T-helper 22 cell (primary cell): ENCODE measurements at places on chromosomes 12 and 14.

DNA sequence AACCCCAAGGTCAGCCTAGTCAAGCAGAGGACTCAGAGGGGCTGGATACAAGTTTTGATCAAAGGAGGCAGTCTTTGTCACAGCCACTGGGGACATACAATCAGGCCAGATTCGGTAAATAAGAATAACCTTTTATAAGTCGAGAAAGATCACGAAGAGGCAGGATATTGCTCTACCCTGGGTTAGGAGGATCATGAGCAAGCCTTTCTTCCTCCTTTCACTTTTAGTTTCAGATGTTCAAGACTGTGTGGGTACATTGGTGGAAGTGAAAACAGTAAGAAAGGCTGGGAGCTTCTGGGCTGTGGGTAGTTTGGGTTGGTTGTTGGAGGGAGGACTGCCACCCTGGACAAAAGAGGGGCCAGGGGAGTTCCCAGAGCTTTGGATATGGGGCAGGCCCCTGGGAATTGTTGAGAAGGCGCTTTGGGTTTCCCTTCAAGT, 127.7 kb downstream of the SNAPC1 start:
- DNase-seq, result no peak

GRCh38 chr14:80475074-80475473, 263.8 kb upstream of the DIO2 start:
- DNase-seq, result no peak

DNA sequence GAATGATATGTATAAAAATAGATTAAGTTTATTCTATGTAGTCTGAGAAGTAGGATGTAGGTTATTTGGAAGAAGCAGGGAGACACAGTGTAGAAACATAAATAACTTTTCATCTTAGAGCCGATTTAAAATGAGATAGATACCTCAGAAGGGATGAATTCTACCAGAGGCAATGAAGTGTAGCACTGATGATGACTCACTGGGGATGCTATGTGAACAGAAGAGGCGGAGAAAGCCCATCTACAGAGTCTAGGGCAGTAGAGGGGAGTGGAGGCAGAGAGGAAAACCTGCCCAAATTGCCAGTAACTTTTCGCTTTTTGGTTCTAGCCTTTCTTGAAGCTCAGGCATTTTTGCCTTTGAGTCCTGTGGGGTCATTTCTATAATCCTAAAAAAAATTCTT, 451.8 kb downstream of the ATP23 start:
- DNase-seq, result no peak

DNA sequence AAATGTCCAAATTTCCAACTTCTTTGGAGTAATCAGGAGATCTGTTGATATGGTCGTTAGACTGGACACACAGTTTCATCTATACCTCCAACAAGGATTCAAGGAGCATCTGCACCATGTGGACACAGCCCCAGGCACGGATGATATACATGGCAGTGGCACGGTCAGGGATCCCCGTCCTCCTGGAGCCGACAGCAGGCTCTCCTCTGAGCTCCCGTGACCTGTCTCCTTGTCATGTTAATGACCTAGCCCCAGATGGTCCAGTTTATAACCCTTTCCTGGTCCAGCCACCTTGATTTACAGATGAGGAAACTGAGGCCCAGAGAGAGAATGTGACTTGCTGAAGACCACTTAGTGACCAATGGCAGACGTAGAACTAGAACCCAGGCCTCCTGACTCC, 16.5 kb upstream of the SERPINA4 start:
- DNase-seq, result no peak

- DNase-seq, result no peak
Measured at GRCh38 chr12:97642911-97643310, 180.3 kb downstream of the RMST start.

DNA sequence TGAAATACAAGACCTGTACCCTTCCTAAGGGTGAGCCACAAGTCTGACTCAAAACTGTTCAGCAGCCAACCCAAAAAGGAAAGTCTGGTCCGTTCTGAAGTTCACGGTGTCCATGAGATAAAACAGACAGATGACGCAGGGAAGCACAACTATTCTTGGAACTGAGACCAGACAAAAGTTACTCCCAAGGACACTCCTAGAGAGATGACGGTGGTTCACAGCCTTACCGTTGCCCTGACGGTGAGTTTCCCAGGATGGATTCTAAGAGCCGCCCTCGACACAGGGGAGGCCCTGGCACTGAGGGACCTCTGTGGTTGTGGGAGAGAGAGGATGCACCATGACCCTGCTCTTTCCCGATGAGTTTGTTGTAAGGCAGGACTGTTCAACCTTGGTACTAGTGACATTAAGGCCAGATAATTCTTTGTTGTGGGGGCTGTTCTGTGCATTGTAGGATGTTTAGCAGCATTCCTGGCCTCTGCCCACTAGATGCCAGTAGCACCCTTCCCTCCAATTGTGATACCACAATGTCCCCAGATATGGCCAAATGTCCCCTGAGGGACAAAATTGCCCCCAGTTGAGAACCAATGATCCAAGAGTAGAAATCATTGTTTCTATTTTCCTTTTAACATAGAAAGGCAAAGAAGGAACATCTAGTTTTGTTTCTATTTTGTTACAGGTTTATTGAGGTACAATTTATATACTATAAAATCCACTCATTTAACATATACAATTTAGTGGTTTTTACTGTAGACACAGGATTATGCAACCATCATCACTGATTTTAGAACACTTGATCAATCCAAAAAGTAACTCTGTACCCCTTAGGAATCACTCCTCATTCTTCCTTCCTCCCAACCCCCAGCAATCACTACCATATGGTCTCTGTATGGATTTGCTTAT, 23.0 kb downstream of the OR10P1 start:
- DNase-seq, result no peak

- no peak for DNase-seq
Measured at GRCh38 chr14:34164162-34164864, 213.4 kb upstream of the EGLN3 start.

- DNase-seq, result no peak
Measured at GRCh38 chr12:124551268-124552144, 15.9 kb downstream of the NCOR2 start.

DNA sequence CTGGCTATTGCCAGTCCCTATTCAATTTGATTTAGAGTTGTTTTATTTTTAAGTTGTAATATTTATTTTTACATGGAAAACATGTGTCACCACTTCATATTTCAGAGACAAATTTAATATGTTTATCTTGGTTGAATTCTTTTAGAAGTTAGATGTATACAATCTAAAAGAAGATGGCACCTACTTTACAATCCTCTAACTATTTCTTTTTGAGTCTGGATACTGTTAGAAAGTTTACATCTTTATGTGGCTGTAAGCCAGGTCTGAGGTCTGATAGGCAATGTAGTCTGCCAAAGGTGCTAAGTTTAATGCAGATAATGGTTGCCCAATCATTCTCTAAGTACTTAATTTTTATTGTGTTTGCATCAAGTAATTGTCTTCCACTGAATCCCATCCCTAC, 7.2 kb upstream of the LMO3 start:
- DNase-seq, result no peak

- DNase-seq, result no peak
Measured at GRCh38 chr14:101509730-101510371, 51.4 kb upstream of the DIO3 start.

- DNase-seq, result no peak
Measured at GRCh38 chr14:30771595-30771994, 102.8 kb upstream of the COCH start.

GRCh38 chr12:86193931-86194330, 62.3 kb downstream of the MGAT4C start:
- no peak for DNase-seq

GRCh38 chr12:129103231-129103630, 250.0 kb downstream of the GLT1D1 start:
- DNase-seq, result no peak

DNA sequence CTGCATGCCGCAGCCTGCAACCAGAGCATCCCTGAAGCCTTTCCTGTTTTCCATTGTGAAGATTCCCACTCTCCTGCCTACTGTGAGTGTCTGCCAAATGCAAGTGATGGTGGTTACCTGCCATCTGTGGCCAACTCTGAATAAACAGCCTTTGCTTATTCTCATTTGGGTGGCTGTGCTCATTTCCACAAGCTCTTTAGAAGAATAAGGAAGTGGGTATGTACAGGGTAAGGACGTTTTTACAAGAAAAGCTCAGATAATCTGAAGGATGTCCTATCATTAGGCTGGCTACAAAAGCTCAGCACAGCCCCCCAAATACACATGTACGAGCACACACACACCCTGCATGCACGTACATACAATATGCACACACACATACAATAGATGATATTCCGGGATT, 7.3 kb upstream of the RNASE1 start:
- DNase-seq, result no peak

DNA sequence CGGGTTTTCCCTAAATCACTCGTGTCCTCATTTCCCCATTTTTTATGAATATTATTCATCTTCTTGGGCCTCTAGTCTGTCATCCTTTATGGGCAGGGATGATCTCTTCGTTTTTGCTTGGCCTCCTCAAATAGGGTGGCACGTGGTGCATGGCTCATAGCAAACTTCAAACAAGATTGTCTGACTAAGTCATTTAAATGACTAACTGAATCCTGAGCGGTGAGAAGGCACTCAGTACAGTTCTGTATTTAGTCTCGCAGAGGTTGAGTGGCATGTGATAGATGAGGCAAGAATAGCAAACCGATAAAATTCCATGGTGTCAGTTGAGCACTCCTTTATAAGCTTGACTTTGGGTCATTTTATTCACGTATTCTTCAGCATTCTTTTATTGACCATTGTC, 5.7 kb upstream of the JDP2 start:
- DNase-seq, result no peak

DNA sequence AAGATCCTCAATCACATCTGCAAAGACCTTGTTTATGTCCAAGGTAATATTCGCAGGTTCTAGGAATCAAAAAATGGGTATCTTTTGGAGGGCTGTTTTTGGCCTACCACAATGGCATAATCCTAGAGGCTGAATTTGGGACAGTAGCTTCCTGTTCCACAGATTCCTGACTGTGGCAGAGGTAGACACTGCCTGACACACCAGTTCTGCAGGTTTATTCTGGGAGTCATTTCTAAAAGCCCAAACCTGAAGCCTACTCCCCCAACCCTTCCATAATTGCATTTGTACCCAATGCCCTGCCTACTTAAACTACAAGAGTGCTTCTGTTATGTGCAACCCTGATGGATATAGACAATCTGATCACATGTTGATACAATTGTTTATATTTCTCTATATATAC, 378.9 kb downstream of the PCNX1 start:
- no peak for DNase-seq

- DNase-seq, result no peak
Measured at GRCh38 chr14:61154641-61155040, 126.5 kb downstream of the TMEM30B start.

DNA sequence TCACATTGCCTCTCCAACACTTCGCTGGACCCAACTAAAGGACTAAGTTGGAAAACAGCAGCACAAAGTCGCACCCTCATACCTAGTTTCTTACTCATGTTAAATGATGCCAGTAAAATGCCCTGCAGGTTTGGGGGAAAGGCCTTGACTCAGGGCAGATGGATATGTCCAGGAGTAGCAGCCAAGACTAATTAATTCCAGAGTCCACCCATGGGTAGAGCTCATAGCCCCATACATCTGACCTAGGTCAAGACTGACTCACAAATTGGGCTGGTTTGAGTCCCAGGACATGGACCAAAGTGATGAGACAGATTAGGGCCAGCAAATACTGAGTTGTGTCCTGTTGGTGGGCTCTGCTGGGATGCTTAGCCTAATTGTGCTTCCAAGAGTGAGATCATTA, 224.0 kb upstream of the BTG1 start:
- DNase-seq, result no peak

DNA sequence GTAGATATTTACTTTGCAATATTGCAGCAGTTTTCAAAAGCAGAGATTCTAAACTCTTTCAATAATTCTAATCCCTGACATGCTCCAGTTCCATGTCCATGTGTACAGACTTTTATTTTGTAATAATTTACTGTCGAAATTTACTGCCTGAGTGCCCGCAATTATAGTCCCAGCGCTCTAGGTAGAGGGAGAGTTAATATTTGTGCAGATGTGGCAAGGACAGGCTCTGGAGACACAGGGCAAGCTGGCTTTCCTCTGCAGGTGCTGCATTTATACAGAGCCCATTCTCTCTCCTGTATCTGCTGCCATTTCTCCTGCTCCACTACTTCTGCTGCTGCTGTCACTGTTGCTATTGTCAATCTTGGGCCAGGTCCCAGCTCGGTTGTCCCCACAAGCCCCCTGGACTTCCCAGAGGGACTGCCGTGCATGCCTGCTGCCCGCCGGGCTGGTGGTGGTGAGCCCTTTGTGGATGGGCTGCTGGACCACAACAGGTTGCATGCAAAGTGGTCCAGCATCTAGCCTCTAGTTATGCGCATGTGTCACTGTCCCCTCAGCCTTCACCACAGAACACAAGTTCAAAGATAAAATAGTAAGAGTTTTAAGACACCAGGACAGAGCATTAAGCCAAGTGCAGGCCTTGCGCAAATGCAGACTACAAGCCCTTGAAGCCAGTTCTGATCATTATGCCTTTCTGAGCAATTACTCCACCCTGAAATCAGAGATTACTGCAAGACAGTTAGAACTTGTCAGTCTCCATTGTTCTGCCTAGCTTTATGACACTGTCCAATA, 40.8 kb upstream of the CSRP2 start:
- no peak for DNase-seq

DNA sequence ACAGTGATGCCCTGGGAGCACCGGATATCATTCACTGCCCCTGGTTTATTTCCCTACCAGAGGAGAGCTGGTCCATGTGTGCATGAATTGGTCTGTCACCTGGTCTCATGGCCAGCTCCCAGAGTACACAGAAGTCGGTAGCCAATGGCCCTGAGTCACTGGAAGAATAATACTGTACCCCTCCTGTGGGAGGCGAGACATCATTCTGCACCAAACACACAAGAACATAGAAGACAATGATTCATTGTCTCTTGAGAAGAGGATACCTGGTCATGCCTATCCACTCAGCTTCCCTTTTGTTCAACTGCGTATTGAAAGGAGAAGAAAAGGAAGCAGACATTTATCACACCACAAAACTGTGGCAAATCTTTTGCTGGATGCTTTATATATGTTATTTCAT, 216.2 kb downstream of the DPF3 start:
- no peak for DNase-seq

DNA sequence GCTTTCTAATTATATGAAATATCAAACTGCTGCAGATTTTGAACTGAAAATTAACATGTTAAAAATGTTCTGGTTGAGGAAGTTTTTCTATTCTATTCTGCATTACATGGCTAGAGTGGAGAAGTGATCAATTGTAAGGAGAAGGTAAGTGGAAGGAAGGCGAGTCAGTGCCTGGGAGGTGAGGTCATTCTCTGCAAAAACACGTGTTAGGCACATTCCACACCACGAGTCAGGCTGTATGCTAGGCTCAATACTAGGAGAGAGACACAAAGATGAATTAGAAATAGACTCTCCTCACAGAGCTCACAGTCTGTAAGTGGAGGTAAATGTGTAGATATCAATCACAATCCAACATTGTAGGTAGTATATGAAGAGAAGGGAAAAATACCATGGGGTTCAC, 194.1 kb downstream of the NOVA1 start:
- DNase-seq, result no peak

- no peak for DNase-seq
Measured at GRCh38 chr12:132182711-132183365, 38.6 kb downstream of the NOC4L start.

- no peak for DNase-seq
Measured at GRCh38 chr12:3218228-3219171, 141.3 kb downstream of the TSPAN9 start.
